ENCODE measurements at places on chromosomes 1 and 21.

DNA sequence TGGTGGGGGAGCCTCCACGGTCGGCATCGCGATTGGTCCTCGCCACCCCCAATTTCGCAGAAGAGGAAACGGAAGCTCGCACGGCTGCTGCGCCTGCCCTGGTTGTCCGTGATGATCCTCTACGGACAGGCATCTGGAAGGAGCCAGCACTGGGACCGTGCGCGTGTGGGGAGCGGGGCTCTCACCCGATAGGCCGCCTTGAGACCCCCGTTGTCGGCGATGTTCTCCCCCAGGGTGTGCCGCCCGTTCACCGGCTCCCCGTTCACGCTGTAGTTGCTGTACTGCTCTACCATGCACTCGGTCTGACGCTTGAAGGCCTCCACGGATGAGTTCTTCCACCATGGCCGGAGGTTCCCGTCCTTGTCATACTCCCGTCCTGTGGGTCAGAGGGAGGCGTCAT lies 48.4 kb upstream of the EIF4G3 start:
- DNase-seq: no peak

- no peak for DNase-seq
Measured at GRCh38 chr1:28921286-28921869, 7.0 kb downstream of the EPB41 start.

DNA sequence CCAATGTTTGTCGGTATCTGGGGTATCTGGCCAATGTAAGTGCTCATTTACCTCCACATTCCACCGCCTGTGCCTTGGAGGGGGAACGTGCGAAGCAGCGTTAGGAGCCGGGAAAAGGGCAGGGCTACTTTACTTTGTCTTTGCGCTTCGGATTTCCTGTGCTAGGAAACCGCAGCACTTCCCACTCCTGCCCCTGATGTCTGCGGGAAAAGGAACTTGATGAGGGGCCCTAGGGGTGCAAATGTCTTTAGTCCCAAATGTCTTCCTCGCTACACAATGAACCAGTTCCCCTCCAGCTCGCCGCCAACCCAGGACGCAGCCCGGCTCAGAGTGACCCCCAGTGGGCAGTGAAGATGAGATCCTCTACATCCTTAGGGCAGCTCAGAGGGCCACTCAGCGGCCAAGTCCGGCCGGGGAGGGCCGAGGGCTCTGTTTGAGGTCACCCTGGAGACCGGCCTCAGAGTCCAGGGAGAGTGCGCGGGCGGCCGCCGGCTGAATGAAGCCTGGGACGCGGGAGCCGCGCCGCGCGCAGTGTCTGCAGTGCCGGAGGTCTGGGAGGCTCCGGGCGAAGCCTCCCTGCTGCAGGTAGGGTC lies at the start of gene DYNLT5:
Gene DYNLT5 (plus strand): TSS at position 460 of the 593 bp plus-strand sequence. CDS start 2,200 bp downstream, outside the sequence.
- no peak for DNase-seq

DNA sequence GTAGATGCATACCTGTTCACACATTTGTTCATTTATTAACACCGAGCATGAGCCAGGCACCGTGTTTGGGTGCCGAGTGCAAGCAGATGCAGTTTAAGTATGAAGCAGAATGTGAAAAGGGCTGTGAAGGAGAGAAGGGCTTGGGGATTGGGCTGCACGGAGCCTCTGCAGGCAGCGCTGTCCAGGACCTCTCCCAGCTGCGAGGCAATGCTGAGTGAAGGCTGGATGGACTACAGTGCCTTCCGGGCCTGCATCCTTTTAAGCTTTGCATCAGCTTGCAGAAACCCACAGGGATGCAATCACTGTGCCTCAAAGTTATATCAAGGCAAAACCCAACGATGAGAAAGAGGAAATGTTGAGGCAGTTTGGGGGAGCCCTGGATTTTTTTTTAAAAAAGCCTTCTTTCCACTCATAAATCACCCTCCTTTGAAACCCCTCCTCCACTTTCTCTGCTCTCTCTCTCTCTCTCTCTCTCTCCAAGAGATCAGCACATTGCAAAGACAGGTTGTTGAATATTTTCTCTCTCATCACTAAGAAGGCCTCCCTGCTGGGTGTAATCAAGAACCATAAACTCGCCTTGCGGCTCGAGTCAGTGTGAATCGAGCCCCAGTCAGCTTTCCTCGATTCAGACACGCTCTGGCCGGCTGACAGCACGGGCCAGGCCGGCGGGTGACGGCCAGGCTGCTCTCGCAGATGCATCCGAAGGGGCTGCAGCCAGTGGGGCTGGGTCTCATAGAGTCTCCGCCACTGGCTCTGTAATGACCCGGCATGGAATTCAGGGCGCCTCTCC lies 89.2 kb upstream of the POU3F1 start:
- no peak for DNase-seq

- peak; percentile 5 for DNase-seq
Measured at GRCh38 chr1:57770772-57771171, 346.9 kb upstream of the DAB1 start.

DNA sequence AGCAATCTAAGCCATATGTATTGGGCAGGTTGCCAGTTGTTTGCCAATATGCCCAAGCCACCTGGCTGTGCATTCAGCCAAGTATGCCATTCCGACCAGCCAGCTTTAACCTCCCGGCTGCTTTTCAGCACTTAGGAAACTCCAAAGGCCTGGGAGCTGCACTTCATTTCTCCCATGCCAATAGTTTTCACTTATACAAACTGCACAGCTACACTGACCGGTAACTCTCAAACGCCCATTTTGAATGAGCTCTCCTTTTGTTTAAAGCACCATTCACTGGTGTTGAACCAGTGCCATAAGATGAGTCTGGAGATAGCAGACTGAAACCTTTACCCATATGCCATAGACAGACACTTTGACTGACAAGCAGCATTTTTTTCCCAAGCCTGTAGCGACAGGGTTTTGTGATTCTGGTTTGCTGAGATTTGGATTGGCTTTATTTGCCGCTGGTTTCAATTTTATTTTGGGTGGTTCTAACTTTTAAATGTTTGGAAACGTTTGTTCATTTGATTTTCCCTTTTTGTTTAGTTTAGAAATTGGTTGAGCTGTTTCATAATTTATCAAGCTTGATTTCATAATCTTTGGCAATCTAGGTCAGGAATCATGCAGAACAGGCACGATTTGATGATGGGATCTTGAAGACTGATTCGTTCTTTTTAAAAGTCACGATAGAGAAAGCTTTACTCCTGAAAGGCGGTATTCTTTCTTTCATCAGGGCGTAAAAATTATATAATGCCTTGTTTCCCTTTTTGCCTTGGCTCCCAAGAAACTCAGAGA lies 144.6 kb downstream of the NFIA start:
- DNase-seq: peak; percentile 98

DNA sequence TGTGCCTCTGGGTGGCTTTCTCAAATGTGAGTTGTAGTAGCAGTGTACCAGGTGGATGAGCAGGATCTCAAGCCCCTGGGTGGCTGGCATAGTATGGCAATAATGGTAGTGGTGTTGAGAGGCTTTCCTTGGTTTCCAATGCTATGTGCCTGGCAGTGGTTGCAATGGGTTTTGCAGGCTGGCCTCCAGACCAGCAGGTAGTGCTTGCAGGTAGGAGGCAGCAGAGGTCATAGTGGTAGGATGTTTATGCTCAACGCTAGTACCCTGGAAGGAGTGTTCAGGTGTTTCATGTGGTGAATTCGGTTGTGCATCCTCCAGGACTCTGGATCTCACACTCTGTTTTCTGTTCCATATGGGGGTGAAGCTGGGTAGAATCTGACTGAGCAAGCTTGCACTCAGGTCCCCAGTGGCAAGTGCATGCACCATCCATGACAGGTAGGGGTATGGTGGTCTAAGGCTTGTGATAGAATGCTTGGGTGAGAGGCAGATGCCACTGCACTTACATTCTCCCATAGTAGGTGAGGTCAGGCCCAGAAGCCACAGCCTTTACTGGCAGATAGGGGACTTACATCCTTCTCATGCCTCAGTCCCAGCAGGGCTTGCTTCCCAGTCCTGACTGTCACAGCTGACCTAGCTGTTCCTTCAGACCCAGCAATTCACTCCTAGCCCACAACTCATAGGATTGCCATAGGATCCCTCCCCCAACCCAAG lies 410.5 kb upstream of the LRRC7 start:
- DNase-seq: no peak

DNA sequence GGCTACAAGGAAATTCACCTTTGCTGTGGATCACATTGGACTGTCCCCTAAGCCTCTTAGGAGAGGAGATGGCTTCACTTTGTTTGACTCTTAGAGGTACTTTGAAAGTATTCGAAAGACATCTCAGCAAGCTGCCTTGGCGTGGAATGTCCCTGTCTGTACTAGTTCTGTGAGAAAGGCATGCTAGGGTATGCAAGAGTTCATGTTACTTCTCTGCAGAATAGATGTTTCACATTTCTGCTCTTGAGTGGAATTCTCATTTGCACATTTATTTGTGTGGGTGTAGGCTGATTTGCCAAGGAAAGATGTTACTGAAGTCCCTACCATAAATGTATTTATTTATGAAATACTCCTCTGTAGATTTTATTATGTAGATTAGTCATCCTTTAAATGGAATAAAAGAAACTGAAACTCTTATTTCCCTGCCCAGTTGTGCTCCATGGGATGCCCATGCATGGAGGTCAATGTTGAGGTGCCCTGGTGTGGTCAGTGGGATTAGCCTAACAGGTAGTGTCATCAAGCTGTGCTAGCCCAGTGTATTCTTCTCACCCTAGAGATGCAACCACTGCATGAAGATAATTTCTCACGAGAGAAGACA lies 13.8 kb downstream of the MIA3 start:
- no peak for DNase-seq

GRCh38 chr1:168088511-168089325 lies 48.0 kb downstream of the GPR161 start:
- no peak for DNase-seq

DNA sequence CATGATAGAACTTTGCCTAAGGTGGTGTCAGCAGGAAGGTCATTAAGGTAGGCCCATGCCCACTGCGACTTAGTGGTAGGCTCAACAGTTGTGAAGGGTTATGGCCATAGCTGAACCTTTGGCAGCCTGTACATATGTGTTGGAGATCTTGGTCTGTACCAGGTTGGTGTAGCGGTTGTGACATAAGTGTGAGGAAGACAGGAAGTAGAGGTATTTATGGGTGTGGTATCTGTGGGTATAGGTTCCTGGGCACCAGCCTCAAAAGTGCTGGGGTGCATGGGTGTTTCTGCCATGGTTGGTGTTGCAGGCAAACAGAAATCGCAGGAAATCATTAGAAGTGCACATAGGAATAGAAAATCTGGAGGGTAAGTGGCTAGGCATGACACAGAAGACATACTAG lies 18.6 kb upstream of the LRIF1 start:
- no peak for DNase-seq

GRCh38 chr1:99772809-99773208 lies 6.4 kb upstream of the FRRS1 start:
- no peak for DNase-seq

GRCh38 chr1:108140936-108141335 lies 59.2 kb downstream of the SLC25A24 start:
- no peak for DNase-seq

GRCh38 chr1:52179073-52179472 lies 37.2 kb downstream of the ZFYVE9 start:
- DNase-seq: no peak

DNA sequence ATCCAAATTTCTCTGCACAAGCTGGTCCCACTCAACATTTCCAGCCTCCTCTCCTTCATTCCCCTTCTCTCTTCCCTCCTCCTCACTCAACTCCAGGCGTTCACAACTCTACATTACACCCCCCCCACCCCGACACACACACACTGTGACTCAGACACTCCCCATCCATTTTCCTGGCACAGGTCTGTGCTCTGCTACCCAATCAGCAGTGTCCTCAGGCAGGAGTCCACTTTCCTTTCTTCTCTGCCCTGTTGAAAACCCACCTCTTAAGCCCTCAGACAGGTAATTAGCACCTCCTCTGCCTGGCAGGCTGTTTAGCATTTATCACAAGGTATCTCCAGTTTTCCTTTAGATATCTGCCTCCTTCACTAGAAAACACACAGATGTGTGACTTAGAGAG lies 8.8 kb upstream of the LMX1A start:
- DNase-seq: no peak
